EH (cell line): ENCODE measurements at places on chromosomes 6 and 20.

DNA sequence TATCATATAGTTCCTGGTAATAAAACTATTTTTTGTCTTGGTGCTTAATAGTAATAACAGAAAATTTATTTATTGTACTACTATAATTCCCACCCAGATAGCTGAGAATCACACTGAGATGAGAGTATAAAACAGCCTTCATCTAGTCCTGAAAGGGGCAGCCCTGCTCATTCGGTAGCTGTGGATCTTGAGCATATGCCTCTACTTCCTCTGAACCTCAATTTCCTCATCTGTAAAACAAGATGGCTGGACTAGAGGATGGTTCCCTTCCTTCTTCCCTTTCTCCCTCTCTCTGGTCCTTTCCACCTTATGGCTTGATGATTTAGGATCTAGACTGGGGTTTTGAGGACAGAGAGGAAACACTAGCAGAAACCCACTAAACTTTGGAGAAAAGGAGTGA is 15.0 kb downstream of the FKBP5 start:
- DNase-seq: no peak

DNA sequence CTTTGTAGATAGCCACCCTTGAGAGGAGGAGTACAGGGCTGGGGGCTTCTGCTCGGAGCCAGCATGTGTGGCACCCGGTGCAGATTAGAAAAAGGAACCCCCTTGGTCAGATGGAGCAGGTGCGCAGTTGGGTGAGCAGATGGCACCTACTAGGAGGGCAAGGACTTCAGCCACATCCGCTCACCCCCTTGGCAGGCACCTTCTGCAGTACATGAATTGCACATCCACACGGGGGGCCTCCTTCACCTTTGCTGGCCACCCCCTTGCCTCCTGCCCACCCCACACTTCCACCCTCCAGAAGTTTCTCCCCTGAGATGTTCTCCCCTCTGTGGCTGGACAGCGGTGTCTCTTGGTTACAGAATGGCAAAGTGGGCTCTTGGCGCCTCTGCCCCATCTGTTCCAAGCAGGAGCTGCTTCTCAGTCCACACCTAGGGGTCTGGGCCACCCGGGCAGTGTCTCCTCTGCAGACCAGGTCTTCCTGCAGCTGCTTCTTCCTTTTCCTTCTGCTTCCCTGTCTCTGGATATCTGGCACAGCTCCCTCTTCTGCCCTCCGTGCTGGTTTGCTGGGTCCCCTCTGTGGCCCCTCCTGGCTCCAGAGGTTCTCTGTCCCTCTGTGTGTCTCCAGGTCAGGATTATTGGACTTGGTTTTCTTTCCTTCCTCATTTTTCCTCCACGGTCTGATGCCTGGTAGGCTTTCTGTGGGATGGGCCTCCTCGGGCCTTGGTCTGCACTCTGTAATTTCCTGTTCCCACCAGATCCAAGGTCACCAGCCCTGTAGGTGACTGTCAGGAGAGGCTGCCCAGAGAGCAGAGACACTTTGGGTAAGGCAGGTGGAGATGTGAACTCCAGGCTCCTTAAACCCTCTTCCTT is 4.1 kb downstream of the MDFI start:
- DNase-seq: no peak

DNA sequence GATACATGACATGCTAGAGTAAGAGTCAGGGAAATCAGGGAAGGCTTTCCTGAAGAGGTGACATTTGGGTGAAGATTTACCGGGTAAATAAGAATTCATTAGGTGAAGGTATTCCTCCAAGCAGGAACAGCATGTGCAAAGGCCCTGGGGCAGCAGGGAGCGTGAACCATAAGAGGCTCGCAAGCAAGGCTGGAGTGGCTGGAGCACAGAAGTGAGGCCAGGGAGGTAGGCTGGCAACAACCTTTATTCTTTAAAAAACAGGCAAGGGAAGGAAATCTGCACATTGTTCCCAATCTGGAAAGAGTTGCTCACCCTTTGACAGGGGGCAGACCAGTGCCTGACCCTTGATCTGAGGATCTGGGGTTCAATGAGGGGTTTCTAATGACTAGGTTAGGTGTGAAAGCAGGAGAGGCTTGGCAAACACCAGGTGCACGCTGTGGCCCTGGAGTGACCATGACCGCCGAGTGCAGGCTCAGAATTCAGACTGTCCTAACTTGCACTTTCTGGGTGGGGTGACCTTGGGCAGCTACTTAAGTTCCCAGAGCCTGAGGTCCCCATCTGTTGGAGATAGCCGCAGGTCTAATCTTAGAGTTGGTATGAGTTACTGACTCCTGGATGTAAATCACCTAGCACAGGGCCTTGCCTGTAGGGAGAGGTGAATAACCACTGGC is 1.9 kb downstream of the KIAA1755 start:
- DNase-seq: no peak

- DNase-seq: peak; percentile 60
Observed at GRCh38 chr6:156686301-156686994, 90.7 kb upstream of the ARID1B start.

DNA sequence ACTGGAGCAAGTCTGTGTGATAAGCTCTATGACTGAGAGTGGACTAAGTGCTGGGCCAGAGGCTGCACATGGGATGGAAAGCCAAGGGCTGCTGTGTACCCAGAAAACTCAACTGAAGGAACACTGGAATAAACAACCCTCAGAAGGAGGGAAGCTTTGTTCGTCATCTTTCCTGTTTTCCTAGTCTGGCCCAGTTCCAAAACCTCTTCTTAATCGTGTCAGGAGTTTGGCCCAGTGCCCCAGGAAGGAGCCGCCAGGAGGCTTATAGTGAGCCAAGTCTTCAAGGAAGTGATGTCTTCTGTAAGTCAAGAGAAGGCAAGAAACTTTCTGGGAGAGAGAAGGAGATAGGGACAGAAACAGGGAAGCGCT is 23.3 kb upstream of the TOP1 start:
- peak; percentile 96 for DNase-seq

DNA sequence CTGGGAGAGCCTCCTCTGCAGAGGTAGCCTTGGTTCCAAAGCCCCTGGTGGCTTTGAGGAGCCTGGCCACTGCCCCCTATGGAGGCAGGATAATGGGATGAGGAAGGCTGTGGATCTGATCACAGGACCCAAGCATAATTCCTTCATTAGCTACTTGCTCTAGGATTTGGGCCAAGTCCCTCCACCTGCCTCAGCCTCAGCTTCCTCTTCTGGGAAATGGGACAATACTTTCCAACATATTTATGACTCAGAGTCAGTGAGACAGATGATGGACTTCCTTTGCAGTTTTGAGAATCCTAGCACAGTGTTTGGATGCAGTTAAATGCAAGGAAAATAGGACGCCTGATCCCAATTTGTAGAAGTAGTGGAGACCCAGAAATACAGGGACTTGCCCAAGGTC is 63.8 kb upstream of the MYL9 start:
- no peak for DNase-seq

- DNase-seq: no peak
Observed at GRCh38 chr20:64164123-64164836, at the start of gene MYT1. MYT1 (plus strand) TSS chr20:64164452; CDS start chr20:64198862, 34,410 bp downstream.

DNA sequence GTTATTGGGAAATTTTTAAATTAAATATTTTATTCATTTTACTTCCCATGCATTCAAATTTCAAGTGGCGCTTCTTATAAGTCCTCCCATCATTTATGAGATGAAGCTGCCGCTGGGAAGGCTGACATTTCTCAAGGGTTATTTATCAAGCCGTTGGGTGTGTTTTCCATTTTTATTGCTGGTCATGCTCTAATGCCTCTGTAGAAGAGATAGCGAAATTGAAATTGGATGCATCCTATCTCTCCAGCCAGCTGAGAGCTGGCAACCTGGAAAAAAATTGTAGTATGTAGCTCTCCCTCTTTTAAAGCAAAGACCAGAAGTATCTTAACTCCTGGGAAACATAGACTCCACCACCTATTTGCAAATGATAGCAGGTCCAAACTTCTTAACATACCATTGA is 135.9 kb downstream of the C6orf118 start:
- DNase-seq: no peak

DNA sequence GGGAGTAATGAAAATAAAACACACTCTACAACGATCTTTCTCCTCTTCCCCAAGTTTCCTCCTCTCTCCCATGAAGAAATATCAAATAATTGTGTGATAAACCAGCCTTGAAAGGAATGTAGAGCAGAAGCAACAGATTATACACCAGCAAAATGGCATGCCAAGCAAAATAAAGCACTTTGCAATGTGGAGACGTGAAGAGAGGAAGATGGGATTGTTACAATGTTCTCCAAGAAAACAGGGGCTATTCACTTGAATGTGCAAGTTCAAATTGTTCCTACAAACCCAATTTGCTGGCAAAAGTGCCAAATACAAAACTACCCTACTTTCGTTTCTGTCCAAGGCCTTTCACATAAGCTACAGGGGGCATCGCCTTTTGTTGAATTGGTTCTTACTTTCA is 185.1 kb downstream of the PDE7B start:
- DNase-seq: peak; percentile 46

GRCh38 chr6:93749930-93750329 is 330.6 kb upstream of the EPHA7 start:
- no peak for DNase-seq

- DNase-seq: no peak
Observed at GRCh38 chr6:109117346-109118035, 22.2 kb downstream of the CEP57L1 start.

GRCh38 chr6:123016431-123017103 is 20.5 kb downstream of the CLVS2 start:
- DNase-seq: no peak

- DNase-seq: peak; percentile 95
Observed at GRCh38 chr6:144797881-144798589, 512.9 kb downstream of the UTRN start.

- DNase-seq: no peak
Observed at GRCh38 chr6:148465670-148466069, 123.0 kb downstream of the SASH1 start.

DNA sequence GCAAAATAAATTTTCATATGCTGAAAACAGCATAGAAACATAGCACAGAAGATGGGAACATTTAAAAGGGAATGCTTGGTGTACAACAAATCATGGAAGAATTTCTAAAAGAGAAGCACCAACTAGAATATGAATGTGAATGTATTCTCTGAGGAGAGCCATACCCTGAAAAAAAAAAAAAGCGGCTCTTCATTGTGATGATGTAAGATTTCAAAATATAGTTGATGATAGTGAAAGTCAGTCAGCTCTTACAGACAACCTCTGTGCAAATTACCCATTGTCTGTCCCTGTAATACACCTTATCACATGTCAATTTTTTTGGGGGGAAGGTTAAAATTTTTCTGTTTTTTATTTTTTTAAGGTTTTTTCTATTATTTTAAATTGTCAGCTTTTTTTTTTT is 58.6 kb upstream of the PTCHD4 start:
- no peak for DNase-seq

DNA sequence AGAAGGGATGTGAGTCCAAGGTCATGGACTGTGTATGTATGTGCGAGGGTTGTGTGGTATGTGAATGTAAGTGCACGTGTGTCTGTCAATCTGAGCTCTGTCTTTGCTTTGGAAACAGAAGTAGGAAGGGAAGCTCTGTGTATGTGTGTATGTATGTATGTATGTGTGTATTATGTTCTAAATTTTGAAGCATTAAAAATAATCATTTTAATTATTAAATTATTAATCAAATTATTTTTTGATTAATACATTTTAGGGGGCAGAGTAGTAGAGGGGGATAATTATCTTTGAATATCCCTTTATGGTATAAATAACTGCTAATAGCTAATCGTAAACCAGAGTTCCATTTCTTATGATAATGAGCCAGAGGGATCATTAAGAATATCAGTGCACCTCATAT is 42.8 kb downstream of the SH3BGRL2 start:
- no peak for DNase-seq

- DNase-seq: peak; percentile 84
Observed at GRCh38 chr6:129672881-129673631, 36.9 kb downstream of the ARHGAP18 start.

DNA sequence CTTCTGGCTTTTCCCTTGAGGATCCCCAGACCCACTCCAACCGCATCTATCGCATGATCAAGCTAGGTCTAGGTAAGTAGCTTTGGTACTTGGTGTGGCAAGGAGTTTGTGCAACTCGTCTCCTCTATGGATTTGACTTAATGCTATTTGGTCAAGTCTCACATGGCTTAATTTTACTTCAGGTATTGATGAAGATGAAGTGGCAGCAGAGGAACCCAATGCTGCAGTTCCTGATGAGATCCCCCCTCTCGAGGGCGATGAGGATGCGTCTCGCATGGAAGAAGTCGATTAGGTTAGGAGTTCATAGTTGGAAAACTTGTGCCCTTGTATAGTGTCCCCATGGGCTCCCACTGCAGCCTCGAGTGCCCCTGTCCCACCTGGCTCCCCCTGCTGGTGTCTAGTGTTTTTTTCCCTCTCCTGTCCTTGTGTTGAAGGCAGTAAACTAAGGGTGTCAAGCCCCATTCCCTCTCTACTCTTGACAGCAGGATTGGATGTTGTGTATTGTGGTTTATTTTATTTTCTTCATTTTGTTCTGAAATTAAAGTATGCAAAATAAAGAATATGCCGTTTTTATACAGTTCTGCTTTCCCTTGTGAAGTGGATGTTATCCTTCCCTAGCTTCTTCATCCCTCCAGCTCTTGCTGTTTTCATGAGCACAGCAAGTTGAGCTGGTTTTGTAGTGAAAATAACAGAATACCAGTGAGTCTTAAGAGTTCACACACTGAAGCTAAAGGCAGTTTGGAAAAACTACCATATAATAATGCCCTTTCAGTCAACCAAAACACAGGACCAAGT is 3.8 kb downstream of the SLC35B2 start:
- peak; percentile 56 for DNase-seq

GRCh38 chr6:157768863-157769551 is 54.0 kb upstream of the SNX9 start:
- DNase-seq: no peak

GRCh38 chr6:164078532-164079274 is 664.2 kb downstream of the QKI start:
- DNase-seq: no peak

DNA sequence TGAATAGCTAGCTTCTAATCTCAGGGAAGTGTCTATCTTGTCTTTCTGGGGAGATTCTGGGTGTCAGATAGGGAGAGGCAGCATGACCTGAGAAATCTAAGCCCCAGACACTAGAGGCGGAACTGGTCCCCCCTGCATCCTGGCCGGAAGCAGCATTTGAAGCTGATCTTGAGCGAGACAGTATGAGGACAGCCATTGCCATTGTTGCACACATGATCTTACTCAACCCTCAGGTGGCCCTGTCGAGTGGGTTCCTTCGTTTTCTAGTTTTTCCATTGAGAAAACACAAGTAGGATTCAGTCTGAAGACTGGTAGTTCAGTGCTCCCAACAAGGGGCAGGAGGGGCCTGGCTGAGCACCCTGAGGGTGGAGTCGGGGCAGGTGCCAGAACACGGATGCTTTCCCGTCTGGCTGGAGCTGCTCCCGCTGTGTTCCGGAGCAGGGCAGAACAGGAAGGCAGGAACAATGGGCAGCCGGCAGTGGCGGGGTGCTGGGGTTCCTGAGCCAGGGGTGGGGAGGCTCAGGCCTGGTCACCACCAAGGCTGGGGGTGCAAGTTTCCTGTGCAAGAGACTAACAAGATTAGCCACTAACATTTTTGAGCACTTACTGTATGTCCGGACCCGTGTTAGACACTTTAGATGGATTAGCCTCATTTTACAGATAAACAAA is 7.9 kb upstream of the SDCBP2 start:
- DNase-seq: no peak

- DNase-seq: peak; percentile 16
Observed at GRCh38 chr6:28586962-28587745, 61.5 kb downstream of the GPX5 start.
